Hematopoietic multipotent progenitor cell treated with erythropoietin and hydrocortisone succinate and interleukin-3 and kit ligand, for 8 days (in vitro differentiated cells): ENCODE measurements at places on chromosomes 6 and 20.

GRCh38 chr6:2232445-2232844, 13.0 kb downstream of the GMDS start:
- no peak for DNase-seq

DNA sequence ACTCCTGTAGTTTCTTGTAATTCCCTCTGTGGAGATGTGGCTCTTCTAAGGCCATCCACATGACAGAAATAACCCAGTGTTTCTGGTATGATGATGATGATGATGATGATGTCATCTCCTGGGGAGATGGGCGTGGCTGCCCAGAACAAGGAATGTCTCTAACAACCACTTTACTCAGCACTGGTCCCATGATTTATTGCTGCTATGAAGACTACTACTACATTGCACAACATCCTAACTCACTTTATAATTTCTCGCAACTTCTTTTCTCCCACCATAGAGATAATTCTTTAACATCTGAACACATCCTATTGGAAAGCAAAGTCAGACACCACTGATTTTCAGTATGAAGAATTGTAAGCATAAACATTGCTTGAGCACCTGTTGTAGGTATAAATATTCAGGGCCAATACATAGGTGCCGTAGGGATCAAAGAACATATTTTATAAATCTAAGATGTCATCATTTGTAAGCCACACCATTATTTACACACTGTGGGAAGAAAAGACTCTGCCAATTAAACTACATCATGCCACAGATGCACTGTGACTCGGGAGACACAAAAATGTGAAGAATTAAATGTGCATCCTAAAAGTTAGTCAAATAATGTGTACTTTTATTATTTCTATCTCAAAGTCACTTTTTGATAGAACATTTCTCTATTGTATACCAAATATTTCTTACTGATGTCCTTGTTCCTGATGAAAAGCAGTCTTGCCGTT, 6.4 kb downstream of the TPMT start:
- no peak for DNase-seq

- no peak for DNase-seq
Measured at GRCh38 chr20:50750145-50750671, 18.8 kb downstream of the PARD6B start.

GRCh38 chr6:29927275-29927569, 15.1 kb upstream of the HLA-A start:
- DNase-seq = no peak

DNA sequence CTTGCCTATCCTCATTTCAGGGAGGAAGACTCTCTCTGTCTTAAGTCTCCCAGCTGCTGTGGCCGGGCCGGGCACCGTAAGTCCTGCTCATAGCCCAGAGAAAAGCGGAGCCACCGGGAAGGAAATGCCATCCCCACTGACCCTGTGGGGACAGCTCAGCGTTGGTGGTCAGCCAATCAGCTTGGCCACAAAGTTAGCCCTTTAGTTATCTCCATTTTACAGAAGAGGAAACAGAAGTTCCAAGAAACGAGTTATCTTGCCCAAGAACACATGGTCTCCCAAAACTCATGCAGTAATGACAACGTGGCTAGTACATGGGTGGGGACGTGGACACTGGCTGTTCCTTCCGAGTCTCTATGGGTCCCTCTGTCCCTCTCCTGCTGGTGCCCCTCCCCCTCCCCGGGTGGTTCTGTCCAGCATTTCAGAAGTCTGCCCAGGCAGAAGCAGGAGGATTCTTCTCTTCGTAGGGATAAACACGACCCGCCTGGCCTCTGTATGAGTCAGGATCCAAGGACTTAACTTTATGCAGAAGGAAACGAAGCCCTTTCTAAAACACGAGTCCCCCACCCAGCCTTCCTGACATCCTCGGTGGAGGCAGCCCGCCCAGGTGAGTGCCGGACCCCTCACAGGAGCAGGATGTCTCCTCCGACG, 273.8 kb downstream of the CDH4 start:
- DNase-seq = peak; percentile 69

GRCh38 chr6:52523378-52524142, 53.3 kb downstream of the TRAM2 start:
- no peak for DNase-seq

GRCh38 chr20:36784116-36784515, 10.6 kb upstream of the DSN1 start:
- no peak for DNase-seq

DNA sequence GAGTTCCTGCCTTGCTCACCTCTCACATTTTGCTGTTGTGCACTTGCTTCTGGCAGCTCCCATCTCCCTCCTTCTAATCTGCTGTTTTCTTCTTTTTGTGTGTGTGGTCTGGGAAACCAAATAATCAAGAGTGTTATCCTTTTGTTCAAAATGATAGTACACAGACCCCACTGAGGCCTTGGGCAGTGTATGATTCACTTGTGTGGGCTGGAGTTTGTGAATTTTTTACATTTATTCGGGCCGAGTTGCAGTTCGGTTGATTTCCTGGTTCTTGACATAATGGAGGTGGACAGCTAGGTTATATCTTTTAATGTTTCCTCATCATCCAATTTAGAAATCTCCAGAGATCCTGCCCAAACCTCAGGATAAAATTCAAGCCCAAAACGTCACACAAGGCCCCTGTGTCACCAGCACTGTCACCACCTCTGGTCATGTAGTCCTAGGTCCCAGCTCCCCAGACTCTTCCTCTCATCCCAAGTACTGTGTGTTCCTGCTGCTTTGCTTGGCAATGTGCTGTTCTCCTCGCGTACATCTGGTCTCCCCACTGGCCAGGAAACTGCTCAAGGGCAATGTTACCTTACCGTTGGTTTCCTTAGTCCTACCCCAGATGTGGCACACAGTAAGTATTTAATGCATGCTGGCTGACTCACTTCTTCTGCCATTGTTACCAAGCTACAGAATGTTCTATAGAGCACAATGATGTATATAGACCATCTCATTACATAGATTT, 55.7 kb upstream of the PHACTR2 start:
- DNase-seq = no peak

DNA sequence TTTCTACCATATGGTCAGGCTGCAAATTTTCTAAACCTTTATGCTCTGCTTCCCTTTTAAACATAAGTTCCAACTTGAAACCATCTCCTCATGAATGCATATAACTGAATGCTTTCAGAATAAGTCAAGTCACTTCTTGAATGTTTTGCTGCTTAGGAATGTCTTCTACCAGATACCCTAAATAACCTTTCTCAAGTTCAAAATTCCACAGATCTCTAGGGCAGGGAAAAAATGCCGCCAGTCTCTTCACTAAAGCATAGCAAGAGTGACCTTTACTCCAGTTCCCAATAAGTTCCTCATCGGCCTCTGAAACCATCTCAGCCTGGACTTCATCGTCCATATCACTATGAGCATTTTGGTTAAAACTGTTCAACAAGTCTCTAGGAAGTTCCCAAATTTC, 1011.2 kb upstream of the CITED2 start:
- no peak for DNase-seq

GRCh38 chr20:60054716-60055634, 96.8 kb downstream of the CDH26 start:
- DNase-seq = peak; percentile 21

DNA sequence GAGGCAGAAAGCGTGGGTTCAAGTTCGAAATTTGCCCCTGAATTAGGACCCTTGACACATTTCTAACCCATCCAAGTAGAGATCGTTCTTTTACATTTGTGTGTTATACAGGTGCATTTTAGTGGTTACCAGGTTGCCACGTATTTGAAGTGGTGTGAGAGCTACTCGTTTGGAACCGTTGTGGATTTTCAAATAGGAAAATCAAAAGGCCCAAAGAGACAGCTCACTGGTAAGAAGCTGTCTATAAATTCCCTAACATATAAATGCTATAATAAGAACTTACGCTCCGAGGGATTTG, 1.6 kb upstream of the REV3L start:
- no peak for DNase-seq

DNA sequence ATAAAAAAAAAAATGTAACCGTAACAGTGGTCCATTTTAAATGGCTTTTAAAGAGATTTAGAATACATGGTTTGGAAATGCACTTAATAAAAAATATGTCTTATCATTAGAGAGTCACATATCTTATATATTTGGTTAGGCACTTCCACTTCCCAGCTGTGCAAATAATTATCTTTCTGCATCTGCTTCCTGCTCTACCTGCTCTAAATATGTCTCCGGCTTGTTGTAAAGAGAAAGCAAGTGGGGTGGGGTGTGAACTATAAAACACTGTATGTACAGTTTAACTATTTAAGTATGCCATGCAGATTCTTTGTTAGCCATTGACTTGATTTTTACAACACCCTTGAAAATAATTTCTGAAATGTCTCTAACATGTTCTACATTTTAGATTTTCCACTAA, 106.3 kb downstream of the NKAIN2 start:
- DNase-seq = no peak

DNA sequence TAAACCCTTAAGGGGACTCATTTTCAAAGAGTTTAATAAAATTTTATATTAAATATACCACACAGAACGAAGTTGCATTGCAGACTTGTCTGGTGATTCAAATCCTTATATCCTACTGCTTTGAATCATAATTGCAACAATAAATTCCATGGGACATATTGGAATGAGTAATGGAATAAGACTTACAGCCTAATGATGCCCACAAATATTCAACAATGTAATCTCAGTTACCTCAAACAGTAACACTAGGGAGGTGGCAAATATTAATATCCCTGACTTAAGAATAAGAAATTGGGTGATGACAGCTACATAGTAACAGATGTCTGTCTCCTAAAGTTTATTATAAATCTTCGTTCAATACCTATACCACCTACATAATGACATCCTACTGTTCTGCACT, 52.6 kb downstream of the BMP5 start:
- DNase-seq = no peak

DNA sequence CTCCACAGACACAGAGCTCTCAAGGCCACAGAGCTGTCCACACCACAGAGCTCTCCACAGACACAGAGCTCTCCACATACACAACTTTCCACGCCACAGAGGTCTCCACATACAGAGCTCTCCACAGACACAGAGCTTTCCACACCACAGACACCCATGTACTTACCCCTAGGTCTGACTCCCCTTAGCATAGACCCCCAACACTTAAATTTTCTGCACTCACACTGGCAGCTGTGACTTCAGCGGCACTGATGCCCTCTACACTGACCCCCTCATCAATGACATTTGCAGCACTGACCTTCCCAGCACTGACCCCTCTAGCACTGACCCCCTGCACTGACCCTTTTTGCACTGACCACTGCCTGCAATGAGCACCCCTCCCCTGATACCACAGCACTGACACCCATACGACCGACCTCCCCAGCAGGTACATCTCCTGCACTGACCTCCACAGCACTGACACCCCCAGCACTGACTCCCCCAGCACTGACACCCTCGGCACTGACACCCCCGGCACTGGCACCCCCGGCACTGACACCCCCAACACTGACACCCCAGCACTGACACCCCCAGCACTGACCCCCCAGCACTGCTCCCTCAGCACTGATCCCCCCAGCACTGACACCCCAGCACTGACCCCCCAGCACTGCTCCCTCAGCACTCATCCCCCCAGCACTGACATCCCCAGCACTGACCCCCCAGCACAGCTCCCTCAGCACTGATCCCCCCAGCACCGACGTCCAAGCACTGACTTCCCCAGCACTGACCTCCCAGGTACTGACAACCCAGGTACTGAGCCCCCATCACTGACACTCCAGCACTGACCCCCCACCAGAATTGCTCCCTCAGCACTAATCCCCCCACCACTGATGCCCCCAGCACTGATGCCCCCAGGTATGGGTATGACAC, 56.5 kb downstream of the ERMARD start:
- DNase-seq = no peak

DNA sequence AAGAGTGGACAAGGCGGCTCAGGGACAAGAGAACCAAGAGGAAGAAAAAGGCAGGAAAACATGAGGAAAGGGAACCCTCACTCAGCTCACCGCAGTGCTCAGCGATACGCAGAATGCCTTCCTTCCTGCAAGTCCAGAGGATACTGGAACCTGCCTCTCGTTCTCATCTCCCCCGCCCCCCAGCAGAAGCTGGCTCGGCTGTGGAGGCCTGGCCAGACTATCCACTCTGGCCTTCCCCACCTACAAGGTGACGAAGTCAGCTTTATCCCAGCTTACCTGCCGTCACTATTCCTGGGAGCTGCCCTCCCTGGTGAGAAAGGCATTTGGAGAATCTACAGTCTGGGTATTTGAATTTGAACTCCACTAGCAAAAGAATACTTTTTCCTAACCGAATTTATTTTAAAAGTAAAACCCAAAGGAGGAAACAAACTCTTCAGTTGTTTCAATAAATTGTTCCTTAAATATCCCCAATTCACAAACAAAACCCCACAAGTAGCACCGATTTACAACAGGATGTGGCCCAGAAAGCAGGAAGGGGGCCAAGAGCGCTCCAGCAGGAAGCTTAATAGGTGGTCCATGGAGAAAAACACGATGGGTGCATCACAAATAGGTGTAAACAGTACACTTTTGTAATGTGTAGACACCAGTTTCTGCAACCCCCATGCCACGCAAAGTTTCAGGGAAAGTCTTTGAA, 2.1 kb upstream of the DIDO1 start:
- no peak for DNase-seq

DNA sequence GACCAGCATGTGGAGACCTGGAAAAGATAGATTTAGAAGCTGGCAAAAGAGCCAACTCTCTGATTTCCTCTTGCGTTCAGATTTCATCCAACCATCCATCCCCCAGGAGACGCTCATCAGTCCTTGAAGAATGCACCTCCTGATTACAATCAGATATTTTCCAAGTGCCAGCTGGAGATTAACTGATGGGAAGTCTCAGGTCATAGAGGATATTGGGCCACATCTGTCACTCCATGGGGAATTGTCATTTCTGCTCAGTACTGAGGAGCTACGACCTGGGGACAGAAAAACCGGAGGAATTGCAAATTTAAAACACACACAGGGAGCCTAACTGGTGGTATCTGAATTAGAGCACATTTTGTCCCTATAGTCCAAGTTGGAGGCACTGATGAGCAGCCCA, 496.2 kb upstream of the SULF2 start:
- no peak for DNase-seq

DNA sequence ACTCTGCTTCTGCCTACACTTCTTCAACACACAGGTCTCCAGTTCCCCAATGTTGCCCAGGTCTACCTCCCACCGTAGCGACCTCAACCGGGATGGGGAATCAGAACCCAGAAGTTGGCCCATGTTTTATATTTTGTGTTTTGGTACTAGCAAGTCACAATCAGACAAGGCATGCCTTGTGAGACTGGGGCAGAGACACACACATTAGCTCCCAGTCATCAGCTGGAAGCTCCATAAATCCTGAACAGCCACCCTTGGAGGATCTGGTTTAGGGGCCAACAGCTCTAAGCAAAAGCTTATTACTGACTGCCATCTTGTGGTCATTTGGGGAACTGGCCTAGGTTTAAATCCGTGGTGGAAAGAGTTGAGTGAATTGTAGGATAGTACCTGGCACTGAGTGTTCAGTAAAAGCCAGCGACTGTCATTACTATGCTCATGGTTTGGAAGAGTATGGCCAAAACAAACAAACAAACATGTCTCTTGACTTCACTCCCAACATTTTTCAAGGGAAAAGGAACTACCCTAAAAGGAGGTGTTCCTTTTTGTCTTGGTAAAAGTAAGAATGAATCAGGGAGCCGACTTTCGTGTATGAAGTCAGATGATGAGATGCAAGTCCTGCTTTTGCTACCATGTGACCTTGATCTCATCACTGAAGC, 40.5 kb downstream of the PIM1 start:
- DNase-seq = peak; percentile 93
